Stimulated activated CD8-positive, alpha-beta memory T cell treated with anti-CD3 and anti-CD28 coated beads, Interleukin-4, amount 100 ng/mL, for 1 hour (primary cell): ENCODE measurements at places on chromosomes 2 and 18.
A peak's percentile ranks its signal among the peaks of the same experiment; 100 is the strongest.

DNA sequence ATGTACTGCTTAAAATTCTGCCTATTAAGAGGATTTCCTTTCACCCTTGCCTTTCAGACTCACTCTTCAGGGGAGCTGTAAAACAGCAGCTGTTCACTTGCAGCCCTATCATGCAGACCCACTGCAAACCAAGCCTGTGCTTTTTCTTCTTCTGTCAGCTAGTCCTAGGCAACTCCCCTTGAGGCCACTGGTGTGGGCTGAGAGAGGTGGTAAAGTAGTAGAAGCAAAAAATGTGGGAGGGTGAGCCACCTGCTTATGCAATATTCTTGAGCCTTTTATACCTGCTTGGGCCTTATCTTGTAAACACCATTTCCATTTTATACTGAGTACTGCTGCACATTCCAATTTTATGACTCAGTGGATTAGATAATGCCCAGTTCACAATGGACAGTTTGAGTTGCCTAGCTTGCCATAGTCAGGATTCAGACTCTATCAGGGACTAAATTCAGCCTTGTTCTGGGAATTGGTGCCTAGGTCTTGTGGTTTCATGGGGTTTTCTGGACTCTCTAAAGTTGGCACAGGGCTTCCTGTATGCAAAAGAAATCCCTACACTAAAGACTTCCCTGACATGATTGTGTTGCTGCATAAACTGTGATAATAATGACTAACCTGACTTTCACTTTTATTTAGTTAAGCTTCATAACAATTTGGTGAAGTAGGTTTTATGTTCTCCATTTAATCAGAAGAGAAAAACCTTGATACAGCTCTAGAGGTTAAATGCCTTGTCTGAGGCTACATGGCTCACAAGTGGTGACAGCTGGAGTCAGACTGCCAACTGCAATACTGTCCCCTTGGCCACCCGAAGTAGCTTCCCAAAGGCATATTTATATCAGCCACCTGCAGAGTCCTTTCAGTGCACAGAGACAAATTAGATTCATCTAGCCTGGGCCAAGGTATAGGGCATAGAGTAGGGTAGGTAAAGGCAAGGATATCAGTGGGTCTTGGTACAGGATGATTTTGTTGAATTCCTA lies 47.4 kb upstream of the KDM3A start:
- DNase-seq, result no peak

- peak; percentile 14 for DNase-seq
These were observed 579 bp downstream of the STAT4 start for GRCh38 chr2:191150230-191150599.

DNA sequence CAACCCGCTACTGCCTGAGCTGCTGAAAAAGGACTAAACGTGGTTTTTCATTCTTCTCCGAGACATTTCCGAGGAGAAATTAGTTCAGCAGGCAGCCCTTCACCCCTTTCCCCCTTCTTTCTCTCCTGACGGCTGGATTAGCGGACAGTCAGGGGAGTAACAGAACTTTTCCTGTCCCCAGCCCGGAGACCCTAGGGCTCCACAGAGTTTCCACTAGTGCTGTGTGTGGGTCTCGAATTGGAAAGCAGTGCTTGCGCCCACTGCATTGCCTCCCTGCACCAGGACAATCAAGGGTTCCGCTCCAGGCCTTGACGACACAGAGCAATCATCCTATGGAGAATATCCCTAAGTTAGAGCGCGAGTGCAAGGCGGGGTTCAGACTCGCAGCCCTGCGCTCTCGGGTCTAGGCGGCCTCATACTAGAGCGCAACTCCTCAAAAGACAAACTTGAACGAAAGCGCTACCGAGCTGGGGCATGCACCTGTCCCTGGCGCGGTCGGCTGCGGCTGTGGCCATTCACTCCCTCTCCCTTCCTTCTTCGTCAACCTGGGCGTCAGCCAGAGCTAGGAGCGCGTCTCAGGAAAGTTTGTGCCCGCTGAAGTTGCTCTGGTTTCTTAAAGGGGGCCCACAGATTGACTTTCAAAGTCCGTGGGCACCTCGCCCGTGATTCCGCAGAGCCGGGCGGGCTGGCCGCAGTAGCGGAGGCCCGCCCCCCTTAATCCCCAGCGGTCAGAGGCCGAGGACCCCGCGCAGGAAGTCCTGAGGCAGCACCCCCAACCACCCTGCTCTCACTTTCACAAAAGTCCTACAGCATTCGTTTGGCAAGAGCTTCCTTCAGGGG lies 801 bp downstream of the OSR1 start:
- no peak for DNase-seq

DNA sequence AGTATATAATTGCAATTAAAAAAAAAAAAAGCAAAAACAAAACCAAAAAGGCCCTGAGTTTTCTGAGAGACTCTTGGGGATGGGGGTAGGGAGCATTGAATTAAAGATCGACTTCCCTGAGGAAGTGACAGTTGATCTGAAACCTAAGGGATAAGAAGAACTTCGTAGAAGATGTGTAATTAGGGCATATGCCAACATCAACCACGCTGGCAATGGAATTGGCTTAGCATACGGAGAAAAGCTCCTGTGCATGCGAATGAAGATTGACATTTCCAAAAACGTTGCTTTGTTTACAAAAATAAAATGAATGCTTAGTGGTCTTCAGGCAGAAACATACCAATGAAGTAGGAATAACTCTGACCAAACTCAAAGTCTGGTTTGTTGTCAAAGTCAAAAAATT lies 307.6 kb upstream of the ZNF521 start:
- no peak for DNase-seq

GRCh38 chr2:147019311-147019710 lies 825.5 kb upstream of the ACVR2A start:
- no peak for DNase-seq

DNA sequence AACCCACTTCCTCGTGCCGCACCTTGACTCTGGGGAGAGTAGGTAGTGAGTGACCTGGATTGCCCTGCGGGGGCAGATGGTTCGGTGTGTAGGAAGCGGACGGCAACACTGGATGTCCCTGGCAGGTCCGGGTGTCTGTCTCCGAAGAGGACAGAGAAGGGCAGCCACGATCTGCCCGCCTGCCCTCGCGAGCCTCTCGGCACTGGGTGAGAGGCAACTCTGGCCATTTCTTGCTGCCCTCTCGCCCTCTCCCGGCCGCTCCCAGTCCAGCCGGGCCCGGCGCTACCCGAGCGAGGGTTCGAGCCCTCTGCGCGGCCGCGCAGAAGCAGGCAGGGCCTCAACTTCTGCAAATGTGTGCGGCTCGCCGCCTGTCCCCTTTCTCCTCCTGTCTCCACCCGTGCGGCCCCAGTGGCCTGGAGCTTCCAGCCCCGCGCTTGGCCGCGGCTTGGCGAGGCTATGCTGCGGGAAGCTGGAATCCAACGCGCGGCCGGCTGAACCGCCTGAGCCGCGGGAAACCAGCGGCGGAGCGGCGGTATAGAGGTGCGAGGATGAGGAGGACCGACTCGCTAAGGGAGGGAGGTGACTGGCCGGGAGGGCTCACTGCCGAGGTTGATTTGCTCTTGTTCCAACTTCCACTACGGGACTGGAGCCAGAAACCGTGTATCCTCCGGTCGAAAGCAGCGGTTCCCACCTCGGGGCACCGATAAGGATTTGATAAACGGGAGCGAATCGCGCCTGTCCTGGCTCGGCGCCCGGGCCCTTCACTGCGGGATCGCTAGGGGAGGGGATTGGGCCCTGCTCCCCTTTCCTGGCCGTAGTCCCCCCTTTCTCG lies 1.5 kb downstream of the EPAS1 start:
- DNase-seq, result no peak

GRCh38 chr2:64315291-64315960 lies 138.5 kb upstream of the LGALSL start:
- no peak for DNase-seq

GRCh38 chr2:103986001-103986400 lies 867.9 kb upstream of the POU3F3 start:
- DNase-seq, result no peak

- DNase-seq, result no peak
These were observed 520 bp upstream of the CYP20A1 start for GRCh38 chr2:203238292-203238703.

GRCh38 chr2:205883965-205884364 lies 201.7 kb downstream of the NRP2 start:
- DNase-seq, result no peak

- DNase-seq, result no peak
These were observed 17.6 kb downstream of the FN1 start for GRCh38 chr2:215418064-215418963.

DNA sequence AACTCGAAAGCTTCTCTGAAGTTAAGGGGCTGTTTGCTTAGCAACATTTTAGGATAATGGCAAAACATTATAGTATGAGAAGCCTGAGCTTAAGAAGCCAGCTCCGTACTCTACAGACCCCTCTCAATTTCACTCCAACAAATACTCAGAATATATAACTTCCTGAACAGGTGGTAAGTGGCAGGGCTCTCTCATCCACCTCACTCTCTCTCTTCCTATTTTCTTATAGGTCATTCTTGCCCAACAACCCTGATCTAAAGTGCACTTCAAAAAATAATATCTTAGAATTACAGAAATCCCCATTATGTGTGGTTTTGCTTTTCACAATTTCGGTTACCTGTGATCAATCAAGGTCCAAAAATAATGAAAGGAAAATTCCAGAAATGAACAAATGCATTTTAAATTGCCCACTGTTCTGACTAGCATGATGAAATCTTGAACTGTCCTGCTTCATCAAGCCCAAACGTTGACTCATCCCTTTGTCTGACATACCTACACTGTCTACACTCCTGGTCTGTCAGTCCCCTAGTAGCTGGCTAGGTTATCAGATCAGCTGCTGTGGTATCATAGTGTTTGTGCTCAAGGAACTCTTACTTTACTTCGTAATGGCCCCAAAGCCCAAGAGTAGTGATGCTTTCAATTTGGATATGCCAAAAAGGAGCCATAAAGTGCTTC lies 122.8 kb upstream of the COL5A2 start:
- DNase-seq, result no peak

- no peak for DNase-seq
These were observed 196.9 kb upstream of the CWC22 start for GRCh38 chr2:180203972-180204371.

DNA sequence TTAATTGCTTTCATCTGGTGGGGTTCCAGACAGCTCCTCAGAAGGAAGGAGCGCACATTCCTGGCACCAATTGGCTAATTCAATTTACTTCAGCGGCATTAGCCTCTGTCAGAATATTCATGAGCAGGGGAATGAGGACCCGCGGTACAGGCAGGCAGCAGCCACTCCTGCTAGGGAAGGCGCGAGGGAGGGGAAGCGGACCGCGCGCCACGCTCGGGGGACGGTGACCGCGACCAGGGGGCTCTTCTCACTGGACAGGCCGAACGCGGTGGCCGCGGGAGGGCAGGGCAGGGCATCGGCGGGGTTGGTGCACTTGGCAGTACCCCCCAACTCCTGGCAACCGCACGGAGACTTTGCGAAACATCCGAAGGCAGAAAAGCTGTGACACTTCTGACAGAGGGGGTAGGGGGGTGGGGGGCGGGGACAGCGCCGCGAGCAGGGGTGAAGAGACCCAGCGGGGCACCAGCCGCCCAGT lies at the start of gene CDH20:
CDH20 (plus strand) TSS at position 160 of the 475 bp plus-strand sequence.
- no peak for DNase-seq

GRCh38 chr18:50559752-50560680 lies at the start of gene MAPK4:
MAPK4 (plus strand) TSS chr18:50560087; CDS start chr18:50663959, 103,872 bp downstream.
- no peak for DNase-seq

DNA sequence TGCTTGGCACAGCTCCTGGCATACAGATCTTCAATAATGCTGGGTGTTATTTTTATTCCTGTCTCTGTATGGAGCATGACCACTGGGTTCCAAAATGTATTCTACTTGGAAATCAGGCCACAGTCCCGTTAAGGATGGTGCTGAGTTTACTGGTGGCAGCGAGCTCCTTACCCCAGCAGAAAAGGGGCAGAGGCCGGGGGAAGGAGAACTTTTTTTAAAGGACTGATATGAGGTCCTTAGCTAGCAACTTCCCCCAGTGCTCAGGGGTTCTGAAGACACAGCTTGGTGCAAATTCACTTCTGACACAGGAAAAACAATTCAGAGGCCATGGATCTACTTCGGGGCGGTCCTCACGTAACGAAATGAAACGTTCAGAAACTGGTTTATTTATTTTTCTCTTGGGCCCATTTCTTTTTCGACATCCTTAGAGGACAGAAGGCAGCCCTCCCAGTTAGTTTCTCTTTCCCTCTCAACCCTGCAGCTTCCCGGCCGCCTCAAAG lies 872 bp downstream of the RDH14 start:
- DNase-seq, result no peak

DNA sequence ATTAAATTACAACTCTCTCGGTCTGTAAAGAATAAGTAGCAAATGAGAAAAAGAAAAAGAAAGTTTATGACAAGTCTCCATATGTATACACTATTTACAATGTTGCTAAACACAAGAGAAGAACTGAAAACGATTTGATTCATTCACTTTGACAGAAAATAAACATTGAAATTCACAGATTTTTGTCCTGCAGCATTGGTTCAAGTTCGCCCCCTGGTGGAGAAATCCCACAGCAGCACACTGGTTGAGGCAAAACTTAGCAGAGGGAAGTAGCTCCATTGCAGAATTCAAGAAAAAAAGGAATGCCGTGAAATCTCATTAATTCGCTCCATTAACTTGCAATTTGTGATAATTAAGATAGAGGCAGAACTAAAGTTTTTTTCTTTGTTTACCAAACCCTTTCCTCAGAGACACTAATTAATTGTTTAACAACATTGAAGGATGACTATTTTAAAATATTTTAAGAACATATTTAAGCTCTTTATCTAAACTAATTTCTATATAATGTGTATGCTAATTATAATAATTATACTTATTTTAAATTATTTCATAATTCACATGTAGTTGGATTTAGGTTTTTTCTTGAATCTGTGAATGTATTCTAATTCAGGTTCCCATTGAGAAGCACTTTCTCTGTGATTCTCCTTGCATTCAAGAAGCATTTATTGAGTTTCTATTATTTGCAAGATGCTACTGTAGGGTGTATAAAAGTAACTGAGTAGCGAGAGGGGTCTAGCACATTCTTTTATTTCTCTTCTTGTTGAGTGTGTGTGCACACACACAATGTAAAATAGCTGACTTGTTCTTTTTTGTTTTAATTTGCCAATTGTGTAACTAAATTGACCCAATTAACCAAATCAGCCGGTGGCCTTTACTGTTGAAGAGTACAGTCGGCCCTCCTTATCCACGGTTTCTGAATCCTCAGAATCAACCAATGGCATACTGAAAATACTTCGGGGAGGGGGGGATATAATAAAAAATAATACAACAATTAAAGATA lies 74.1 kb downstream of the COL4A3 start:
- peak; percentile 8 for DNase-seq

- DNase-seq, result no peak
These were observed 68.0 kb downstream of the PXDN start for GRCh38 chr2:1676091-1676912.

GRCh38 chr18:6222271-6222670 lies 192.4 kb downstream of the L3MBTL4 start:
- DNase-seq, result no peak
